Epithelial cell of proximal tubule (primary cell): ENCODE measurements at places on chromosomes 4 and X. TPM values are rescaled to one million over a fixed set of nuclear protein-coding genes. Genes with fewer than 3 reads are reported as not detected.

DNA sequence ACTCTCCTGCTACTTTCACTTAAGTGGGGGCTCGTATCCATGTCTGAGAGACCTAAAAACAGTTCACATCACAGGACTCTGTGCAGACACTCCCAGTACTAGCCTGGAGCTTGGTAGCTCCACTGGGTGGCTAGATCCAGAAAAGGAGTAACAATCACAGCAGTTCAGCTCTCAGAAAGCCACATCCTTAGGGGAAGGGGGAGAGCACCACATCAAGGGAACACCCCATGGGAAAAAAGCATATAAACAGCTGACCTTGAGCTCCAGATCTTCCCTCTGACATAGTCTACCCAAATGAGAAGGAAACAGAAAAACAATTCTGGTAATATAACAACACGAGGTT lies 175.8 kb downstream of the FAM13A start:
- no peak for DNase-seq

DNA sequence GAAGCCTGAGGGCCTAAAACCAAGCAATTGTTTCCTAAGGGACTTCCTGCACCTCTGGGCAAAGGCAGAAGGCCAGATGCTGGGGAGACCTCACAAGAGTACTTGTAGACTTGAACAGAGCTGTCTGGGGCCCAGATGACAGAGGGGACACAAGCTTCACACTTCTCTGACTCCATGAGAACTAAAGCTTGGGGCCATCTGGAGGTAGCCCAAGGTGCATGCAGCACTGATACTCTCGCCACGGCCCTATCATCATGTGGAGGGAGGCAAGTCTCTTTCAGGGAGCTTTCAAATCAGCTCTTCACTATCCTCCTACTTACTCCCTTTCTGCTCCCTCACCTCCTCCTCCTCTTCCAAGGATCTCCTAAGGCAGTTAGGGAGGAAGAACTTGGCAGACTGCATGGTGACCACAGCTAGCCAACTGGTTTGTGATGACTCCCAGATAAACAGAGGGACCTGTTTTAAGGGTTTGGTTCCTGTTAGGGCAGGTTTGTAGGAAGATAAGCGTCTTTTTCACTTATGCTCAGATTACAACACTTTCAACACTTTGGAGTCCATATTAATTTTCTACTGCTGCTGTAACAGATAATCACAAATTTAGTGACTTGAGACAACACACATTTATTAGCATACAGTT lies 23.8 kb downstream of the MSL3 start:
- no peak for DNase-seq

Gene MAGEC1
- total RNA-seq: not detected in 2 replicates

DNA sequence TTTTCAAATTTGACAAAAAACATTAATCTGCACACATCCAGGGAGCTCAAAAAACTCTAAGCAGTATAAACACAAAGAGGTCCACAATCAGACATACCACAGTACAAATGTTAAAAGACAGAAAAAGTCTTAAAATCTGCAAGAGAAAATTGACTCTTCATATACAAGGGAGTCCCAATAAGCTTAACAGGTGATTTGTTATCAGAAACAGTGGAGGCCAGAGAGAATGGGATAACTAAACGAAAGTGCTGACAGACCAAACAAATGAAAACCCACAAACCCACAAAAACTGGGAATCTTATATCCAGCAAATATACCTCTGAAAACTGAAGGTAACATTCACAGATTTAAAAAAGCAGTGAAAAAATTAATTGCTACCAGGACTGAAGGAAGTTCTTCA lies 182.0 kb upstream of the PAQR3 start:
- DNase-seq: no peak

DNA sequence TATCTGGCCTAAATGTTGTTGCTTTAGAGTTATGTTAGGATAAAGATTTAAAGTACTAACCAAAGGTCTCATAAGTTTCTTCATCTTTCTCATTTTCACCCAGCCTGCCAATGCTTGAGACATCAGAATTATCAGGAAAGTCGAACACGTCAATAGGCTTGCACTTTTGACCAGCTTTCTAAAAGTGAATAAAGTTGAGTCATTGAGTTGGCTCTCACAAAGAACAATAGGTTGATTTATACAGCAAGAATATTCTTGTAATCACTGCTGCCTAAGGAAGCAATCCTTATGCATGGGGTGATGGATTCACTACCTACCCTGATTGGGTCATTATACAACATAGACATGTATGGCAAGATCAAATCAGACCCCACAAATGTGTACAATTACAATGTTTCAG lies 5.0 kb downstream of the CENPU start:
- no peak for DNase-seq
